ENCODE measurements at places on chromosomes 3 and 15.

- no peak for DNase-seq
These were observed 88.2 kb upstream of the PROK2 start for GRCh38 chr3:71873093-71873611.

- DNase-seq, result no peak
These were observed 4.7 kb downstream of the KY start for GRCh38 chr3:134646086-134646485.

GRCh38 chr3:74089814-74090213 is 465.1 kb upstream of the PDZRN3 start:
- peak; percentile 95 for DNase-seq

- DNase-seq, result no peak
These were observed 213.4 kb downstream of the ZBBX start for GRCh38 chr3:167166594-167167253.

GRCh38 chr3:94525043-94525442 is 462.2 kb downstream of the NSUN3 start:
- DNase-seq, result peak; percentile 38

- peak; percentile 16 for DNase-seq
These were observed 1132.8 kb downstream of the OTOL1 start for GRCh38 chr3:162629372-162629771.

- no peak for DNase-seq
These were observed 530.8 kb downstream of the SHQ1 start for GRCh38 chr3:72317491-72317890.

DNA sequence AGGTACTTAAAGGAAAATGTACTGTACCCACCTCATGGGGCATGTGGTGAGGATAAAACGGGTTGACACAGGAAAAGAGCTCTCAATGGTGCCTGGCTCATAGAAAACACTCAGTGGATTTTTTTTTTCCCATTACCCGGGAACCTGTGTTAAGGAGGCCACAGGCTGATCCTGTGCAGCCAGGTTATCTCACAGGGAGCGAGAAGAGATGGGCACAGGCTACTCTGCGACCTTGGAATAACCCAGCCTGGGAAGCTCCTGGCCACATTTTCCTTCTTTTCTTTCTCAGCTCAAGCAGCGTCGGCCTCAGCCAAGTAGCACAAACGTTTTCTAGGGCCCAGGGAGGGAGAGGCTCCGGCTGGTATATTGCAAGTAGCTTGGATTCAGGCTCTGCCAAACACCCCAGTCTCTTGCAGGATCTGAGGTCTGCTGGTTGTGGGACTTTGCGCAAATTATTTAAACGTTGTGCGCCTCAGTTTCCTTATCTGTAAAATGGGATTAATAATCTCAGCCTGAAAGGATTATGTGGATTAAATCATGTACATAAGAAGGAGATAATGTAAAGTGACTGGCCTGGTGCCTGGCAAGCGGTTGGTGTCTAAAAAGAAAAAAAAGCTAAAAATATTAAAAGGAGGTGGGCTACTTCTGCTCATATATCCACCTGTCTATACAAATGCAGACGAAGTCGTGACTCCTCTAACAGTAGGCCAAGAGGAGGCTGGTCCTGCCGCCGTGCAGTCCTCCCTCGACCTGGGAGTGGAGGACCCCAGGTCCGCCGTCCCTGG is 2.2 kb downstream of the FURIN start:
- no peak for DNase-seq

GRCh38 chr3:189188466-189188865 is 16.7 kb downstream of the TPRG1 start:
- no peak for DNase-seq

- no peak for DNase-seq
These were observed 23.0 kb downstream of the CRYGS start for GRCh38 chr3:186520957-186521842.

DNA sequence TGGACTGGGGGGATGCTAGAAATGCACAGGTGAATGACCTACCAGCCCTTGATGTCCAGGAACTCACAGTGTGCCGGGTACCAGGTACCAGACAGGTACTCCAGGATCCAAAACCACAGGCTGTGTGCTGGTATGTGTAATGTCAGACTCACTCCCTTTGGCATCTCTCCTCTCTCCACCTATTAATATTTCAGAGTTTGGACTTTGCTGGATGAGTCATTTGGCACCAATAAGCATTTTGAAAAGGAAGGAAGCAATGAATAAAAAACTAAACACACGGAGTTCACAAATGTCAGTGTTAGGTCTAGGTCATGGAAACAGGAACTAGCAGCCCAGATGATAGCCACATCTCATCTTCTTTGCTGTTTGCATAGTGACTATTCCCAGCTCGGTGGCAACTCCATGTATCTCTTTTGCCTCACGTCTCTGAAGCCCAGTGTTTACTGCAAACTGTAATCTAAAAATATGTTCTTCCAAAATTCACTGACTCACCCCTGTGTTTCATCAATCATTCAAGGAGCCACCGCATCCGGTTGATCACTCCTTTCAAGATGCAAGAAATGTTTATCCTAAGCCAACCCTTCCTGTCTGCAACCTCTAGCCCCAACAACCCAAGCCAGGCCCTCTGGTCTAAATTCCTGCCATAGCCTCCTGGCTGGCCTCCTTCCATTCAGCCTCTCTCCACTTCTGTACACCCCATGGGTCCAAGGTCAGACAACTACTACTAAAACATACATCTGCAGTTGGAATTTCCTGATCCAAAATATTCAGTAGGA is 8.4 kb downstream of the ITGB5 start:
- peak; percentile 96 for DNase-seq

DNA sequence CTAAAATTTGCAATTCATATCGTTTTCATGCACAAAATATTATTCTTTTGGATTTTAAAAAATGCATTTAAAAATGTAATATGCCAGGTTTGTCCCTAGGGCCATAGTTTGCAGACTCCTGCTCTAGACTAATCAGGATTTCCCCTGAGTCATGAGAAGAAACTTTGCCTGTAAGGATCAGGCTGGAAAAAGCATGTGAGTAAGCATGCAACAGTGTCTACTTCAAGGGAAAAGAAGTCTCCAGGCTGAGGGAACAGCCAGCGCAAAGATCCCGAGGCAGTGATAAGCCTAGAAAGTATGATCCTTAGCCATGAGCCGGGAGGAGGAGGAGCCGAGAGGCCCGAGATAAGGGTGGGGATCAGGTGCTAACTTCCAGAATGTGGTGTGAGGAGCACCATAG is 382.8 kb upstream of the CFAP20DC start:
- DNase-seq, result peak; percentile 45

DNA sequence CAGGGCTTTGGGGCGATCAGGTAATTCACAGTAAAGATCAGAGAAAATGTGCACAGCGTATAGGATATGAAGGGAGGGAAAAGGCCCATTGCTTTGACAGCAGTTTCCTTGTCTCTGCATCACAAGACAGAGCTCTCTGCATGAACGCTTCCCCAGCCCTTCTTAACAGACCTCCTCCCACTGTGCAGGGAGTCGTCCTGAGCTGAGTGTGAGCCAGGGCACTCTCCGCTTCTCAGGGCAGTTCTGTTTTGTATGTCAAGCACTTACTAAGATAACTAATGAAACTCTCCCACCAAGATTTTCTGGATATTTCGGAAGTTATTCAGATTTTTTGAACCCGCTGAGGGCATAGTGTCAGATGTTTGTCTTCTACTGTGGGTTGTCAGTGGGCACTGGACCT is 105.8 kb upstream of the C15orf61 start:
- DNase-seq, result no peak

DNA sequence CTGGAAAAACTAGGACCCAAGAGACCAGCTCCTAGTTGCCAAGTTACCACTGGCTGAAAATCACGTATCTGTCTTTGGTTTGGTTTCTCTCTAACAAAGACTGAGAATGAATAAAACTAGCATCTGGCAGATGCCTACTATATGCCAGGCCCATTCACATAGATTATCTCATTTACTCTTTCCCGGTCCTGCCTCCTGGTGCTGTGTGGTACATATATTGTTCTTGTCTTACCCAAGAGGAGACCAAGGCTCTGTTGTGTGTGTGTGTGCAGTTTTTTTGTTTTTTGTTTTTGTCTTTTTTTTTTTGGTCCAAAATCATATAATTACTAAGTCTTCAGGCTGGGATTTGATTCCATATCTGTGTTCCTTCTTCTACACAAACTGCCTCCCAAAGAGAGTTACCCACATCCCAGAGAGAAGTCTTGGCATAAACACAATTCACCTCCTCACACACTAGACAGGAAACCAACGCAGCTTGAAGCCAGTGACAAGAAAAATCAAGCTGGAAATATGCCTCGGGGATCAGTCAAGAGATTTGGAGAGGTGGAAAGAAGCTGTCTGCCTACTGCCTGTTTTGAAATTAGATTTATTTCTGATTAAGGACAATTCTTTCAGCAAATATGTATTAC is 891 bp downstream of the AHSG start:
- no peak for DNase-seq

DNA sequence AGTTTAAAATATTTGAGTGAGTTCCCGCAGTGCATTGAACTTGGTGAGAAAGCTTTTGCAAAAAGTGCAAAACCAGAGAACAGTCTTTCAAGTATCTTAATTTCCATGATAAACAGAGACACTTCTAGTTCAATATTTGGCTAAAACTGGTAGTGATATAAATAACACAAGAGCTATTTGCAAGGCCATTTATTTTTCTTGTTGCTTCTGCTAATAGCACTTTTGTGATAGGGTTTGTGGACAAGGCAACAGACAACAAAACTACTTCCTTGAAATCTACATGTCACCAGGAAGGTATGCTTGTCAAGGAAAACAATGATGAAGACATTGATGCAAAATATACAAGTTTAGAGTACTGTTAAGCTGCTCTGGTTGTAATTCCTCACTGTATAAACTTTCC is 1225.1 kb downstream of the OTOL1 start:
- no peak for DNase-seq

GRCh38 chr15:37107744-37108380 is 7.5 kb upstream of the MEIS2 start:
- DNase-seq, result no peak

DNA sequence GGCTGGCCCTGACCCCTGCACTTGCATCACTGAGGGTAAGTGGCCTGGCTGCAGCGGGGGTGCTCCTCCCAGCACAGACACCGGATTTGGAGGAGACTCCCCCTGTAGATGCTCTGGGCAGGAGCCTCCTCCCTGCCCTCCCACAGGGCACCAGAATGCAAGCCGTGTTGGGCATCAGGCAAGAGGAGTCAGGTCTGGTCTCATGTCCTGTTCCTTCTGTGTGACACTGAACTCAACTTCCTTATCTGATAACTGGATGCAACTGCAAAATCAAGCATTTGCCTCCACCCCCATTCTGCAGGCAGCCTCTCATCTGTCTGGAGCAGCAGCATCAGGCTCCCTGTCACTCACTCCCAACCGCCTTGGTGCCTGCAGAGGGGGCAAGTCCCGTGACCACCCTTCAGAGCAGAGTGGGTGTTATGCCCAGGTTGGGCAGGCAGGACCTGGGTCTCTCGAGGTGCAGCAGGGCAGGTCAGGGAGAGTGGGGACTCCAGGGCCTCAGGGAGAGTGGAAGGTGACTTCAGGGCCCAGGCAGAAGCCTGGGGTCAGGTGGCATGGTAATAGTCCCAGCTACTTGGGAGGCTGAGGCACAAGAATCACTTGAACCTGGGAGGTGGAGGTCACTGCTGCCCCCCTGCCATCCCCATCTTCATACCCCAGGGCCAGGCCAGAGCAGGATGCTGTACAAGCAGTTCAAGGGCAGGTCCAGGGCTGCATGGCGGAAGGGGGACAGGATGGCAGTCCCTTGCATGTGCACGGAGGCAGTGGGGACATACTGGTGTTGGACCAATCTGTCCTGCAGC is 10.5 kb upstream of the RPL29 start:
- DNase-seq, result no peak

GRCh38 chr15:62047282-62047827 is 12.9 kb downstream of the VPS13C start:
- no peak for DNase-seq

- DNase-seq, result no peak
These were observed 392.6 kb upstream of the ADAMTS9 start for GRCh38 chr3:65080432-65080831.

GRCh38 chr3:193869221-193870201 is 266.4 kb upstream of the HES1 start:
- DNase-seq, result peak; percentile 89

- DNase-seq, result peak; percentile 12
These were observed 168.7 kb upstream of the TMCO5A start for GRCh38 chr15:37765786-37766185.

DNA sequence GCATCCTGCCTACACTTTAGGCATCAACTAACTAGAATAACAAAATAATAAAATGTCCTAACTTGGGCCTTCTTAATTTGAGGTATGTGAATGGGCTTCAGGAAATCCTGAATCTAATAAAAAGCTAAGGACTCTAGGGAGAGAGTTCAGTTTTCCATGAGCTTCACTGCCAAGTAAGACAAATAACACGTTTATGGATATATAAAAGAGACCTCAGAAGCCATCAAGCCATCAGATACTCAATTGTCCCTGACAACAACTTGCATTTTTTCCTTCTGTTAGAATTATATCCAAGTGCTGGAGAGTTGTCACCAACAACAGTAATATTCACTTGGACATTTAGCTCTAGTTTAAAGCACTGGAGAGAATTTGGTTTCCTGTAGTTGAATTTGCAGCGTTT is 102.4 kb upstream of the IGSF10 start:
- DNase-seq, result no peak

- DNase-seq, result no peak
These were observed 225.1 kb downstream of the UACA start for GRCh38 chr15:70538278-70538677.

DNA sequence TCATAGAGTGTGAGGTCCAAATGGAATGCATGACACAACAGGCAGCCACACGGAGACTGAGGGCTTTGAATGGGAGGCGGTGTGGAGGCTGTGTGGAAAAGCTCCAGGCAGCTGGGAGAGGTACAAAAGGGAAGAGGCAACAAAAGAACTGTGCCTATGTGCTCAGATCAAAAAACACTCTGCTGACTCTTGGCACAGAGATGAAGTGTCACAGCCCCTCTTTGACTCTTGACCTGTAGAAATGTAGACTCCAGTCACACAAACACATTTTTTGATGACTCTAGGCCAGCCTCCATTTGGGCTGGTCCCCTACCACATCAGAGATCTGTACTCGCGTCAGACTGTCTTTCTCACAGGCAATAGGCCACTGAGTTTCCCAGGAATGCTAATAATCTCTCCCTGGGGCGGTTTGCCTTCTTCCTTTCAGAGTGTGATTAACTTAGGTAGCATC is 456.0 kb downstream of the TUSC7 start:
- peak; percentile 54 for DNase-seq

All from fibroblast of skin of abdomen (primary cell).